Umbilical cord (tissue), 2 donors: ENCODE measurements at places on chromosomes 6 and 20.

GRCh38 chr6:87742106-87742505, 40.1 kb upstream of the AKIRIN2 start:
- DNase-seq = no peak

DNA sequence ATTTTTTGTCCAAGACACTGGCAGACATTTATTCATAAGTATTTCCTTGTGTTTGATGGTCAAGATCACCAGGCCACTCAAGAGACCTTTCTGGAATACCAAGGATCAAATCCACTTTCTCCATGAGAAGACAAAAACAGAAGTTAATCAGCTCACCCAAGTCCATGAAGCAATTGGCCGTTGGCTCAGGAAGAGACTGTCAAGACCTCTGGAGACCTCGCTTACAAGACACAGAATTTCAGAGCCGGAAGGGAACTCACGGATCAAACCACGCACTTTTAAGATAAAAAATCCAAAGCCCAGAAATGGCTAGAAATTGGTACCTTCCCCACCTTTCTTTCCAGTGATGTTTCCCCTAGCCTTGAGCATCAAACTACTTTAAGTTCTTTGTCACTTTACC, 3.3 kb downstream of the TRERF1 start:
- DNase-seq = no peak

- no peak for DNase-seq
Observed at GRCh38 chr6:154438882-154439415, 71.5 kb downstream of the CNKSR3 start.

DNA sequence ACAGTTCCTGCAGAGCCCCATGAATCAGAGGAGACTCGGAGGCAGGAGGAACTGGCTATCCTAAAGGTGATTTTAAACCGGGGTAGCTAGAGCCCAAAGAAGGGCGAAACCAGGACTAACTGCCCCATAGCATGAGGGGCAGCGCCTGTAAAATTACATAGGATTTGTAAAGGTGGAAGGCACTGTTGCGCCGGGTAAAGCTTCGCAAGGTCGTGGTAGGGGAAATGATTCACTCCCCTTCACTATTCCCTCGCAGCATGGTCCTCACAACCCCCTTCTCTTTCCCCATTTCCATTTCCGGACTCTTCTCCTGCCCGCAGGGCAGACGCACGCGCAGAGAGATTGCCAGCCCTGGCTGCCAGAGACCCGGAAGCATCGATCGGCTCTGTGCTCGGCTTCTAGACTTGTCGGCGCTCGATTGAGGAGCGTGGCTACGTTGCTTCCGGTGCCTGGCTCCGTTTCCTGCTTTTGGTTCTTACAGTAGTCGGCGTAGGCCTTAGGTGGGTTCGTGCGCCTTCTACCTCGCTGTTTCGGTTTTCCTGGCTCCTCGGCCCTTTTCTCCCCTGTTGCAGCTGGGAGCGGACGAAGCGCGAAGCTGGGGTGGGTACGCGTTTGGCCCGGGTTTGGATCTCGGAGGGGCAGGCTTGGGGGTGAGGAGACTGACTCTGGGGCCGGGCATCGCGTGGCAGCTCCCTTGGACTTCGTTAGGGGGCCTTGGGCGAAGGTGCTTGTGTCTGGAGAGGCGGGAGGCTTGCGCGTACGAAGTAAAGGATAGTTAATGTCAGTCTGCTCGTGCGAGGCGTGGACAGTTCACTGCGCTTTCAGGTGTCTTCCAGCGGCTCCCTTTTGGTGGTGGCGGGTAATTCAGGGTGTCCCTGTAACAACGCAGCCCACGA, at the start of gene SNRPB2:
Gene SNRPB2 (plus strand): TSS at position 462 of the 896 bp plus-strand sequence. CDS start 1,677 bp downstream, outside the sequence.
- peak; percentile 98 for DNase-seq

GRCh38 chr6:36720251-36721141, 22.9 kb downstream of the RAB44 start:
- DNase-seq = no peak

DNA sequence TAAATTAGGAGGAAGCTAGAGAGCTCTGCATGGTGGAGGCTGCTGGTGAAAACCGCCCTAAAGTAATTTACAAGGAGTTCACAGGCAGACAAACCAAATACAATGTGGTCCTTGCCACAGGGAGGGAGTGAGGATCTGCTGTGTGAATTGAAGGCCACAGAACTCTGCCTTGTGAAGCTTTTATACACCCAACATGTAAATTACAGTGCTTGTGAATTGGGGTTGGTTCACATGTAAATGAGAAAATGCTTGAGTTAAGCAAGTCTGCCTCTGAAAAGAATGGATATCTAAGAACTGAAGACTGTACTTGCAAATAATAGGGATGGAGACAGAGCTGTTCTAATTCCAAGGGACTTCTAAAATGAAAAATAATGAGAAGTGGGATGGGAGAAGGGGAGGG, 194.2 kb downstream of the SLC35F1 start:
- DNase-seq = no peak

GRCh38 chr6:140063021-140063399, 688.6 kb upstream of the CITED2 start:
- no peak for DNase-seq

- no peak for DNase-seq
Observed at GRCh38 chr6:18161431-18161830, 6.2 kb downstream of the KDM1B start.

- no peak for DNase-seq
Observed at GRCh38 chr6:2962004-2962403, 9.4 kb downstream of the SERPINB6 start.

DNA sequence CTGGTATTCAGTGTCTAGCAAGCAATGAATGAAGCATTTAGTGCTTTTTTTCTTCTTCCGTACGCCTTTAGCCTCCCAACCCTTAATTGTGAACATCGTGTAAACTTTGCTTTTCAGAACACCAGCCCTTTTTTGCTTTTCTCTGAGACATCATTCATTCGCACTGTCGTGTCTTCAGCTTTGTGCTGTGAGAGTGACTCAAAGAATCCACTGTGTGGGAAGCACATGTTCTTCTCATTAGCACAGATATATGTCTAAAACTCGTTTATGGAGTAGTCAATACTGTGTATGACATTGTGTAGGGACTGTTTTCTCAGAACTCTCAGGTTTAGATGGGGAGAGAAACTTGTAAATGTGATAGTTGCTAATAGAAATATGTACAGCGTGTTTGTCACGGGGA, 279.1 kb downstream of the FARS2 start:
- no peak for DNase-seq
